ENCODE measurements at places on chromosomes 7 and 10.

DNA sequence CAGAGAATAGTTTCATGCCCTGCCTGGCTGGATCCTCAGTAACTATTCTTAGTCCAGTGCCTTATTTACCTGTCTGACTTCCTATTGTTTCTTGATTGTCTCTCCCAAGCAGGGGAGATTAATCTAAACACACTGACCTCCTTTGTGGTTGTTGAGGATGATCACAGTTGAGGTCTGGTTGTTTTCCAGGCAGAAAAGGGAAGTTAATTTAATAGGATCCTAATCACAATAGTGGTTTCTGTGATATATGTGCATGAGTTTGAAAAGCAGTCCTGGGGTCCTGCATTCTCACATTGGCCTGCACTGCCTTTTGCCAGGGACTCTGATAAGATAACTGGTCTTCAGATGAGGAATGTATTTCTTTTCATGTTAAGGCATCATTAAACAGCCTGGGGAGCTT lies 130.1 kb downstream of the SND1 start:
- DNase-seq = no peak

- no peak for DNase-seq
These were observed 20.3 kb upstream of the ADGRA1 start for GRCh38 chr10:133067149-133068105.

DNA sequence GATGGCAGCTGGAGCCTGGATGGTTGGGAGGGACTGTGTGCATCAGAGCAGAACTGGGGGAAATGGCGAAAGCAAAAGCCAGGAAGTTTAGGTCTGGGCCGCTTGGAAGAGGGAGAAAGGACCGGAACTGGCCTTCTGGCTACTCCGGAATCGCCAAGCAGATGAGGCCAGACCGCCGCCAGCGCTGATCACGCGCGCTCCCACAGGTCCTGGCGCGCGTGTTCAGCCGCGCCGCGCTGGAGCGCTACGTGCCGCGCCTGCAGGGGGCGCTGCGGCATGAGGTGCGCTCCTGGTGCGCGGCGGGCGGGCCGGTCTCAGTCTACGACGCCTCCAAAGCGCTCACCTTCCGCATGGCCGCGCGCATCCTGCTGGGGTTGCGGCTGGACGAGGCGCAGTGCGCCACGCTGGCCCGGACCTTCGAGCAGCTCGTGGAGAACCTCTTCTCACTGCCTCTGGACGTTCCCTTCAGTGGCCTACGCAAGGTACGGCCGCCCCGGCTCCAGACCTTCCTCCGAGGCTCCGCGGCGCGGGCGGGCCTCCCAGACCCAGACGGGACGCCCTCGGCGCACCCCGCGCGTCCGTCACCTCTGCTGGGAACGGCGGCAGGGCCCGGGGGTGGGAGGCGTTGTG lies 2.0 kb downstream of the CYP26C1 start:
- no peak for DNase-seq

DNA sequence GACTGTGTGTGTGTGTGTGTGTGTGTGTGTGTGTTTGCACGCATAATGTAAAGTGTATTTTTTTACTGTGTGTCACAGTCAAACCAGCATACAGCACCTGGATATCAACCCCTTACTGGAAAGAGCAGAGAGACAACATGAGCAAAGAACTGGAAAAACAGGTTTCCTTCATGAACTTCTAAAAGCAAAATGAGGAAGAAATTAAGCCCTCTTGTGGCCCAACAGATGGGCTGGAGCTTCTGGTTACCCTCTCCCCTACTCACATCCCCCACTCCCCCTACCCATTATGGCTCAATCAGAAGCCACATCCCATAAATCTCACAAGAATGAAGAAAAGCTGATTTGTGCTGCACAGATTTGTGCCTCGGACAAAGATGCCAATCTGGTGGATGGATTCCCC lies 36.2 kb downstream of the PDE1C start:
- DNase-seq = no peak

DNA sequence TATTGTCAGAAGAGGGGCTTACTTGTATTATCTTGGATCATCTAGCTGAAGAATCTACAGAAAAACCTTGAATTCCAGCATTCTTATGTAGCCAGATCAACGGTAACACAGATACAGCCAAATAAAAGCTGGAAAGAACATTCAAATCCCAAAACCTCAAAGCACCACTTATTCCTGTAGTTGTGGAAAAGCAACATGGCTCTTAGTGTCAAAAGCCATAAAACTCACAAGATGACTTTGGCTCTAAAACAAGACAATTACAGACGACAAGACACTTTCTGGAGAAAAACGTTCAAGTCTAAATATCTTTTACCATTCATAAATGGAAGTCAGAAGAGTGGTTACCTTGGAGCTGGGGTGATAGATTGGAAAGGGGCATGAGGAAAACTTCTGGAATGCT lies 173.0 kb downstream of the HERPUD2 start:
- no peak for DNase-seq

Measured in stimulated activated CD8-positive, alpha-beta memory T cell treated with anti-CD3 and anti-CD28 coated beads, Interleukin-4, amount 100 ng/mL, for 4 hours (primary cell).